Regular cardiac myocyte (primary cell): ENCODE measurements at places on chromosomes 3 and 15. TPM values are rescaled to one million over a fixed set of nuclear protein-coding genes. Genes with fewer than 3 reads are reported as not detected.

CDC25A gene
- 2.5 and 25.7 TPM in 2 replicates for total RNA-seq

CFAP92 gene
- total RNA-seq, result under 0.01 TPM in 1 of 2 replicates, not detected in the other

C3orf22 gene
- total RNA-seq, result not detected in 2 replicates

SLC2A2 gene
- not detected in 2 replicates for total RNA-seq

DTWD1 gene
- 29.7 and 57.2 TPM in 2 replicates for total RNA-seq

CCR5 gene
- total RNA-seq, result not detected in 2 replicates

TMEM158 gene
- 27.2 and 40.3 TPM in 2 replicates for total RNA-seq

NGRN gene
- total RNA-seq, result 90.3 and 122 TPM in 2 replicates
